Bone marrow (tissue), 2 donors: ENCODE measurements at places on chromosomes 4 and X.
A peak's percentile ranks its signal among the peaks of the same experiment; 100 is the strongest.

- no peak for DNase-seq
Measured at GRCh38 chr4:152780267-152780778, 569 bp downstream of the ARFIP1 start.

- no peak for DNase-seq
Measured at GRCh38 chr4:16677001-16677944, 221.2 kb downstream of the LDB2 start.

DNA sequence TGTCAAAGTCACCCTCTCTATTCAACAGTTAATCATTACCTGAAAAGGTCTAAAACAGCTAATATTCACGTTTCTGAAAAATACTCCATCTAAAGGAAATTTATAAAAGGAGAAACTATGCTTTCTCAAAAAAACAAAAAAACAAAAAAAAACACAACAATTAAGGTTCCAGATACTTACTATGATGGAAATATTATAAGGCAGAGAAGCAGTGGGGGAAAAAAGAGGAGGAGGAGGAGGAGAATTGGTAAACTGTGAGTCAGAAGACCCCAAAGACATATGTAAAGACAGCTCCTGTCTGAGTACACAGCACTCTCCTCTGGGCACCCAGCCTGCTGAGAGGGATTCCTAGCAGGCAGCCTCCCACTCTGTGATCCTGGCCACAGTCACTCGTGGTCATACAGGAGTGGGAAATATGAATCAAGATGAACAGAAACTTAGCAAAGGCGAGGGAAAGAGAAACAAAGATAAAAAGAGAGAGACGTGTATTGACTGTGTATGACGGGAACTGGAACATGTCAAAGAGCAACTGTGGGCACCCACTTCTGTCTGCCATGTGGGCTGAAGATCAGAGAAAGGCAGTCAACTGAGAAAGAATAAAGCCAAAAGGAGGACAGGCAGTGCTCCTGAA lies 12.5 kb downstream of the KLHL15 start:
- DNase-seq, result no peak

- no peak for DNase-seq
Measured at GRCh38 chr4:89586318-89586717, 250.6 kb downstream of the SNCA start.

DNA sequence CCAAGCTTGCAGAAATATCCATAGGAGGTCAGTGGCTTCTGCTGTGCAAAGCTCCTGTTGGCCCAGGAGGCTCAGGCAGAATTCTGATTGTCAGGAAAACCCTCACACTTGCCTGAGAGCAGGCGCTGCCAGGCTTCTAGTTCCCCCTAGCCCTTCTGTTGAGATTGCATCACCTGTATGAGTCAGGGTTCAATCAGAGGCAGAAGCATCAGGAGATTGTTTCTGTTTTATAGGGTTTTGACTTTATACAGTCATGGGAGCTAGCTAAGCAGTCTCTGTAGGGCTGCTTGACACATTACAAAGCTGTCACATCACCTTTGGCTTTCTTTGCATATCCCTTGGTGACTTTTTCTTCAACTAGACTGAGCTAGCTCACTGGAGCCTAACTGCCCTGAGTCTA lies 27.8 kb downstream of the DIPK2B start:
- no peak for DNase-seq

DNA sequence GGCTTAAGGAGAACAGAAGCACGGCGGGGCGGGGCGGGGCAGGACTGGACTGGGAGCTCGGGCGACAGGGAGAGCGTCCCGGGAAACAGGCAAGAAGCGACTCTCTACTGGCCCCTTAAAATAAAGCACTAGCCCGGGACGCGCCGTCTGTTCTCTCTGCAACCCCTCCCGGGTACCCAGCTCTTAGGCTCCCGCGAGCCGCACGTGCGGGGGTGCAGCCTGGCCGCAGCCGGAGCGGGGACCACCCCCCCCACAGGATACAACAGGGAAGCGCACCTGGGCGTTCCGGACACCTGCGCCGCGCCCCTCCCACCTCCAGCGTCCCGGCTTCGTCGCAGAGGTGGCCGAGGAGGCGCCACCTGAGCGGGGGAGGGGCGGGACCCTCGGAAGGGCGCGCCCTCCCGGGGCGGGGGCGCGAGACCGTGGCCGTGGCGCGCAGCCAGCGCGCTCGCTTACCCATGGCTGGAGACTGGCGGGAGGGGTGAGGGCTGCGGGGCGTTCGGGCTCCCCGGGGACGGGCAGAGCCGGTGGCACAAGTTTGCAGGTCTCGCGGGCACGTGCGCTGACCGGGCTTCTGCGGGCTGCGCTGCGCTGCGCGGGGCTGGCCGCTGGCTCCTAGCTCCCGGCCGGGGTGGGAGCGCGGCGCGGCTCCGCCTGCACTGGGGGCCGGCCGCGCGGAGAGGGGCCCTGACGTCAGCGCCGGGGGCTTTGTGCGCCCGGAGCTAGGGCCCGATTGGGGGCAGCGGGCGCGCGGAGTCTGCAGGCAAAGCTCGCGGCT lies 91.5 kb downstream of the GEMIN8 start:
- DNase-seq, result no peak

GRCh38 chrX:47619486-47620302 lies at the start of gene SYN1:
Gene SYN1 (minus strand): TSS chrX:47619857. CDS start chrX:47619728, 129 bp downstream.
- DNase-seq, result peak; percentile 21

- no peak for DNase-seq
Measured at GRCh38 chr4:88009871-88010270, 2.4 kb downstream of the PKD2 start.

GRCh38 chr4:100162027-100162685 lies 28.1 kb downstream of the DDIT4L start:
- DNase-seq, result no peak

DNA sequence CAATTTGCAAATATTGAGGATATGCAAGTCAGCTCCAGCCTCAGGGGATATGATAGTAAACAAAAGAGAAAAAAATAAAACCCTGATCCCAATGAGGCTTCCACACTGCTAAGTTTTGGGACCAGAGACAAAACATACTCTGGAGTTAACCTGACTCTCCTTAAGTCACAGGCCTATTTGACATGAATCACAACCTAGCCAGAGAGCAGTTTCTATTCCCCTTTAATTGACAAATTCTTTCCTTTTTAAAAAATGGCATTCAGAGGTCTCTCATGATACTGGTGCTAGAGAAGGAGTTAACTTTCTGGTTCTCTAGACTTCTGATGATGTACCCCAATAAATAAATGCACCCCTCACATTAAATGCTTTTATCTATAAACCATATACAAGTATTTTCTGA lies 8.8 kb downstream of the ACSL1 start:
- DNase-seq, result no peak

DNA sequence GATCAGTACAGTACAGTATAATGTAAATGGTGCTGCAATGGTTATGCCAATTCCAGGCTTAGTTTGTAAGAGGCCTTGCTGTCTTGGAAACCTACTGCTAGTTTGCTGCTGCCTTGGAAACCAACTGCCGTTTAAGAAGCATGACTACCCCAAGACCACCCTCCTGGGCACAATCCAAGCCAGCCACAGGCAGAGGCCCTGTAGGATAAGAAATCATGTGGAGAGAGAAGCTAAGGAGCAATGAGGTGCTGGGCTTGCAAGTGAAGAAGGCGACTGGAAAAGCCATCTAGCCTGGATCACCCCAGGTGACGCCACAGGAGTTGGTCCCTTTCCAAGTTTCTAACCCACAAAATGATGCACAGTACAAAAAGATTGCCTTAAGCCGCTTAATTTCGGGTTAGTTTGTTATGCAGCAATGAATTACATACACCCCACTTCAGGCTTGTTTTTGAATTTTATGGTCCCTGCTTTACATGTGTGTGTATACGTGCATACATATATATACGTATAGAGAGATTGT lies 16.9 kb downstream of the ZFP42 start:
- no peak for DNase-seq

- no peak for DNase-seq
Measured at GRCh38 chr4:8239661-8240060, 29.9 kb upstream of the HTRA3 start.

GRCh38 chrX:78957049-78957767 lies 12.0 kb downstream of the P2RY10 start:
- DNase-seq, result no peak

GRCh38 chr4:160182727-160183126 lies 1079.8 kb downstream of the RAPGEF2 start:
- DNase-seq, result no peak

DNA sequence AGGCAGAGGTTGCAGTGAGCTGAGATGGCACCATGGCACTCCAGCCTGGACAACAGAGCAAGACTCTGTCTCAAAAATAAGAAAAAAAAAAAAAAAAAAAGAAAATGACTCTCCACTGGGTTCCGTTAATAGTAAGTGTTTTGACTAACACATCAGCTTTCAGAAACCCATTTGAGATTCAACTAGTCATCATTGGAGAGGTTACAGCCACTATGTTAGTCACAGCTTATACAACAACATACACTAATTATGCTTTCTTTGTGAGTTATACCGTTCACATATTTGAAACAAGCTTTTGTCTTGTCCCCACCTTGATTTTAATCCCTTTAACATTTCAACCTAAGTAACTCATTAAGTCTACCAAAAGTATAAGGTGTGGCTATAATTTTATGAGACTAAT lies 48.2 kb downstream of the HADH start:
- DNase-seq, result no peak

DNA sequence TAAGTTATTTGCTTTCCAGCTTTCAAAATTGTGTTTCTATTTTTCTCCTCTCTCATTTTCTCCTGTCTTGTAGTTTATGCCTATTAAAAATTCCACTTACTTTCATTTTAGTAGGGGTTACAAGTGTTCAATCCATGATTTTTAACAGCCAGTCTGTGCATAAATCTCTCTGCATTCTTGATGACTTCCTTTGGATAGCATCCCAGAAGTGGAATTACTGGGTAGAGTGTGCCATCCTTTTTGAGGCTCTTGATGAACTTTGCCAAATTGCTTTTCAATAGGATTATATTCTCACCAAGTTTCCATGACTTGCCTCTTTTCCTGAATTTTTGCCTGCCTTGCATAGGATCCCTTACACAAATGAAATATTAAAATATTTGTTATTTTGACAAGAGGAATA lies 58.5 kb downstream of the DIPK2B start:
- DNase-seq, result no peak

DNA sequence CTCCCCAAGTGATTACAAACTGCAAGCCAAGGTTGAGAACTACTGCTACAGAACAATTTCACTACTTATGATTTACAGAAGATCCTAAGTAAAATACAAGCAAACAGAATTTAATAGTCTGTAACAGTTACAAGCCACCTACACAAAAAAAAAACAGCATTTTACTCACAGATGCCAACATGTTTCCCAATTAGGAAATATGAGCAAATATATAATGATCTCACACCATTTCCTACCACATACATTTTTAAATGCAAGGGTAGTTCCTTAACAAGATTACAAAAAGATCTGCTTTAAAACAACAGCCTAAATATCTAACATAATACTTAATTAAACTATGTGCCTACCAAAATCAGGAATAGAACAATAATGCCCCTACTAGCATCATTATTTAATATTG lies 63.4 kb downstream of the EFHC2 start:
- DNase-seq, result no peak

GRCh38 chrX:318739-319578 lies at the start of gene GTPBP6:
Gene GTPBP6 (minus strand): TSS chrX:318796. CDS start chrX:318787, 9 bp downstream.
- no peak for DNase-seq

- no peak for DNase-seq
Measured at GRCh38 chr4:79980448-79980847, 92.6 kb downstream of the ANTXR2 start.

DNA sequence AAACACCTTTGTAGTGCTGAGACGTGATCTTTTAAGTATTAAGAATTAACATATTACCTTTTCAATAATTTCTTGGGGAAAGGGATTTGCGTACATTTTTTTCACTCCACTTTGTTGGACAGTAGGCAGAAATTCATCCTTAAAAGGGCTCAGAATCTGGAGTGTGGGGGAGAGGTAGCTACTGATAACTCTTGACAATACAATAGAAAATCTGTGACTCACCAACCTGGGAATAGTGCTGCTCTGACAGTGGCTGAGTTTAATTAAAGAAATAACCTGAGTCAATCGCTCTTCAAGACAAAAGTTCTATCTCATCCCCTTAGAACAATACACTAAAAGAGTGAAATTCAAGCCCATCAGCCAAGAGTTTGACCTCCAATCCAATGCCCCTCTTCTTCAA lies 60.2 kb downstream of the SLC9A7 start:
- no peak for DNase-seq

- no peak for DNase-seq
Measured at GRCh38 chrX:70427365-70427764, 4.3 kb downstream of the GDPD2 start.
